ENCODE measurements at places on chromosomes 6 and 20.

GRCh38 chr6:166752097-166752496 is 125.0 kb upstream of the RPS6KA2 start:
- DNase-seq = no peak

- no peak for DNase-seq
Observed at GRCh38 chr6:142958343-142958742, 13.4 kb upstream of the HIVEP2 start.

DNA sequence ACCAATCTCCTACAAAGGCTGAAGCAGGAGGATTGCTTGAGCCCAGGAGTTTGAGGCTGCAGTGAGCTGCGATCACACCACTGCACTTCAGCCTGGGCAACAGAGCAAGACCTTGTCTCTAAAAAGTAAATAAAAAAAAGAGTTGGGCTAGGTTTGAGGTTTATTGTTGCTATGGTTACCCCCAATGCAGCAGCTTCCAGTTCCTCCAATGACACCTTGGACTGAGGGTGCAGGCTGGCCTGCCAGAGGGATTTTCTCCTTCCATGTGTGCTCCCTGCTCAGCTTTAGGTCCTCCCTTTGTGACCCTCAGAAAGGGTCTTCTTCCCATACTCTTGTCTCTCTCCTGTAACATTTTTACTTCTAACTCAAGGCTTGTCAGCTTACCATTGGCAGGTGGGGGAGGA is 10.6 kb upstream of the TBC1D20 start:
- no peak for DNase-seq

DNA sequence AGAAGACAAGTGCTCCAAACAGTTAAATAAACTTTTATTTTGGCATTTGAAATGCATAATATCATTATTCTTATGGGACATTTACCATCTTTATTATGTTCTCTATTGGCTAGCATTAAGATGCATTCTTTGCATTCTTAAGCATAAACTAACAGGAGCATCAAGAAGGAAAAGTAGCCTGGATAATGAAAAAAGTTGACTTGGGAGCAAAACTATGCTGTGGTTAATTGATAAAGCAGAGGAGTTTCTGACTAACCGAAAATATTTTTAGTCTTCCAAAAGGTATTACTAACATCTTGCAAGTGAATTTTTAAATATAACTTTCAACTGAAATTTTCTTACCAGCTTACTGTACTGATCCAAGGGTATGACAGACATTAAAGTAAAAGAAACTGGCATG is 140.3 kb downstream of the FLRT3 start:
- no peak for DNase-seq

DNA sequence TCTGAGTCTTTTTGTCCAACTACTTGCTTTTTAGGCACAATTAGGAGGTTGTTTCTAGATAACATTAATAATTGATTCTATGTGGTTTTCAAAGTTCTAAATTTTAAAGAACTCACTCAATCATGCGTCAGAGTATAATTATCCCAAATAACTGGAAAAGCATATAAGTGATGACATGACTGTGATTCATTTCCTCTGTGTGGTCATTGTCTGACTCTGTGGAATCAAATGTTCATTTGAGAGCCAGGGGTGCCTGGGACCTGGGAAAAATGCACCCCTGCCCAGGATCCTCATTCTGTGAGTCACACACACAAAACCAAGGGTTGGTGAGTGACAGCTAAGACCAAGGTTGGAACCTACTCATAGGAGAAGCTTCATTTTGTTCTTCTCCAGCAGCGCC is 127.1 kb upstream of the MLIP start:
- no peak for DNase-seq

GRCh38 chr6:150635906-150636514 is 36.3 kb downstream of the PLEKHG1 start:
- DNase-seq = no peak

DNA sequence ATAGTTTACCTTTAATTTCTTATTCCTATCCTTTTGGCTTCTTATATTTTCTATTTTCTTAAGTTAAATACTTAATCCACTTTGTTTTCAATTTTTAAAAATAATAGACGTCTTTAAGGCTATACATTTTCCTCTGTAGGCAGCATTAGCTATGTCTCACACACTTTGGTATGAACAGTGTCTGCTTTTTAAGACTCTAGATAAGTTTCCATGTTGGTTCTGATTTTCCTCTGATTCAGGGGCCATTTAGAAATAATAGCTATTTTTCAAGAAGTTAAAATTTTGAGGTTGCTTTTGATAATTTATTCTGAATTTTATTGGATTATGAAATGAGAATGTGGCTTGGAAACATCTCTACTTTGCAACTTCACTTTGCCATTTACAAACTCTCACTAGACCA is 54.3 kb upstream of the PTGIS start:
- no peak for DNase-seq

- DNase-seq = no peak
Observed at GRCh38 chr6:18422136-18422535, 35.0 kb downstream of the RNF144B start.

GRCh38 chr6:65059568-65059967 is 647.5 kb downstream of the EYS start:
- DNase-seq = no peak

DNA sequence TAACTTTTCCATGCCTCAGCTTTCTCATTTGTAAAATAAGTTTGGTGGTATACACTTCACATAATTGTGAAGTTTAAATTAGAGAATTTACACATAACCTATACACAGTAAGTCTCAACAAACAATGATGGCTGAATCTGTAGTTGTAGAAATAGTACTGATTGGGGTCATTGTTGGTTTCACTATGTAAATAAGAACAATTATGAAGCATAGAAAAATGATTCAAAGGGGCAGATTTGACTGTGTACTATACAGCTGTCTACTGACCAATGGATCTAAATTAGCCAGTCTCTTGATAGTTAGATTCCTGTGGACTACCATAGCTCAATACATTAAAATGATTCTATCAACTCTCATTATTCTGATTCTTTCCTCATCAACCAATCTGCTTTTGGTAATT is 181.1 kb upstream of the STXBP5 start:
- no peak for DNase-seq

DNA sequence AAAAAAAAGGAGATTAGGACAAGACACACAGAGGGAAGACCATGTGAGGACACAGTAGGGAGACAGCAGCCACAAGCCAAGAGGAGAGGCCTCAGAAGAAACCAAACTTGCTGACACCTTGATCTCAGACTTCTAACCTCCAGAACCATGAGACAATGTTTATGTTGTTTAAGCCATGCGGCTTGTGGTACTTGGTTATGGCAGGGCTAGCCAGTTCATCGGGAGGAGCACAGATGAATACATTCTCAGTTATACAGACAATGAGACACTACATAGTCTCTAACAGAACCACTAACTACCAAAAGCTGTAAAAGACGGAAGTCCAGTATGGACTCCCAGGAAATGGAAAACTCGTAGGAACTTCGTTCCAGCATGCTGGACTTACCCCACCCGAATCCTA is 116.8 kb downstream of the MBOAT1 start:
- no peak for DNase-seq

DNA sequence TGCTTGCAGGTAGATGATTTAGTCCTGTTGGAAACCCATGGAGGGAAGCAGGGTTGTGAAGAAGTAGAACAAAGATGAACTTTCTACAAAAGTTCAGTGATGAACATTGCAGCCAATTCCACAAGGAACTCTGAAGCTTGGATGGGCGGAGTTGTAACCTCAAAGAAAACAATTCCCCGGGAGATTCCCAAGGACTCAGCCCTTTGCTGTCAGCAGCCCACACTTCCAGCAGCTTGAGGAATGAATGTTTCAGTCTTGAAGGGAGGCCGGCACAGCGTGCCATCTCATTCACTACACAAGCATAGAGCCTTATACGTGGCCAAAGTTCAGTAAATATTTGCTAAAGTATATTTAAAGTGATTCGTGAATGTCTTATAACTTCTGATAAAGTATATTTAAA is 269.4 kb downstream of the NKAIN2 start:
- no peak for DNase-seq

DNA sequence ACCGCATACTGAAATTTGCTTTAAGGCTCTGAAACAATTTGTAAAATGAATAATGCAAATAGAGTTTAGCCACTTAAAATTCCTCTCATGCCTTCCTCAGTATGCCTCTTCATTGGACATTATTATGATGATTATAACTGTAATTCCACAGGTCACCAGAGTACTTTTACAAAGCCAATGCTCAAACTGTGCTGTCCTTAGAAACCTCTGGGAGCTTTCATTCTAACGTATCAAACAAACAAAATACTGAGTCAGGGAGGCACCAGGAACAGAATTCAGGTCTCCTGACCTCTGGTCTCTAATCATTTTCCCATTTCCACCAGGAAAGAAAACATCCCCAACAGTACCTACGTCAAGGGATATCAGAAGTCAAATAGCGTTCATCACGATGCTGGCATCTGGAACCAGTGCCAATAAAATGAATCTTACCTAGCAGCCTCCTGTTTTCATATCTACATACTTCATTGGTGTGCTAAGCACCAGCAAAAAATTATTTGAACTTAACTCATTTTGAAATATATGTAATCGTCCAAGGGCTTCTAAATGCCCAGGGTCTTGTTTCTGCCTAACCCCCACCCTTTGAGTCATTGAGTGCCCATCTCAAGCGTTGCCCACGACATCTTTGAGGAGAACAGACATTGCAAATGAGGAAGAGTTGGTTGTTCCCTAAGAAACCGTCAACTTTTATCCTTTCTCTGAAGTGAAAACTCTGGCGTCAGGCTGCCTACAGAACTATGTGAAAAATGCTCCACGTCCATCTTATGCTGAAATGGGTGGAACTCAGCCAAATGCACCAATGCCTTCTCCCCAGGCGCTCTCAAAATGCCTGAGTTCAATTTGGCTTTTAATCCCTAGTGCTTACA is 37.9 kb downstream of the NEDD9 start:
- no peak for DNase-seq

GRCh38 chr6:1187293-1188131 is 124.4 kb upstream of the FOXQ1 start:
- DNase-seq = no peak

DNA sequence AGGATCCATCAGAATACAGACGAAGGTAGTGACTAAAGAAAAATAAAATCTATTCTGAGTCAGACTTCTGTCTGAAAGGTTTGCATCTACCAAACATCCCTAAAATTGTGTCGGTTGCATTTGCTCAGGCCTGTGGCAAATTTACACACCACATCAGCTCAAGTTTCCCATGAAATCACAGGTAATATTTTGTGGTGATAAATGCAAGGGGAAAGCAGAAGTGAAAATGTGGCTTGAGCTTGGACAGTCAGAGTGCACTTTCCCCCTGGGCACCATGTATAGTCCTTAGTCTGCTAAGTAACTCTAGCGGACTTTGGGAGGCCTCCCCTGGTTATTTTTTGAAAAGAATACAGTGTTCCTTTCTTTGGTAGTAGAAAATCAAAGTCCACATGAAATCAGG is 159.1 kb downstream of the PKHD1 start:
- no peak for DNase-seq

- no peak for DNase-seq
Observed at GRCh38 chr20:45029884-45030283, 63.6 kb downstream of the STK4 start.

- DNase-seq = no peak
Observed at GRCh38 chr6:157976345-157977175, 5.1 kb upstream of the SYNJ2 start.
